ENCODE measurements at places on chromosomes 3 and 15.

DNA sequence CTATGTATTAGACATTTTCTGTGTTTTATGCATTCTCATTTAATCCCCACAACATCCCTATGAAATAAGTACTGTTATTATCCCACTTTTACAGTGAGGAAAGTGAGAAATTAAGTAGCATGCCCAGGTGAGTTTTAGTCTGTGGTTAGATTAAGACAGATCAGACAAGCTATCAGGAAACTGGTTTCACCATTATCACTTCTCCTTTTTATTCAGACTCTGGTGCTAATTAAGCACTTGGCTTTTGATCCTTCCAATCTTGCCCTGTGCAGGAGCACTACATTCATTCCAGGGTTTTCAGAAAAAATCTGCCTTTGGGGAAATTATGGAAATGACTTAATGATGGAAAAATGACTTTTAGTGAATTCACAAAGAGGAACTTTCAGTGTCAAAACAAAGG lies 115.2 kb downstream of the TMEM108 start:
- no peak for DNase-seq

GRCh38 chr15:81176291-81176893 lies 20.3 kb upstream of the IL16 start:
- no peak for DNase-seq

DNA sequence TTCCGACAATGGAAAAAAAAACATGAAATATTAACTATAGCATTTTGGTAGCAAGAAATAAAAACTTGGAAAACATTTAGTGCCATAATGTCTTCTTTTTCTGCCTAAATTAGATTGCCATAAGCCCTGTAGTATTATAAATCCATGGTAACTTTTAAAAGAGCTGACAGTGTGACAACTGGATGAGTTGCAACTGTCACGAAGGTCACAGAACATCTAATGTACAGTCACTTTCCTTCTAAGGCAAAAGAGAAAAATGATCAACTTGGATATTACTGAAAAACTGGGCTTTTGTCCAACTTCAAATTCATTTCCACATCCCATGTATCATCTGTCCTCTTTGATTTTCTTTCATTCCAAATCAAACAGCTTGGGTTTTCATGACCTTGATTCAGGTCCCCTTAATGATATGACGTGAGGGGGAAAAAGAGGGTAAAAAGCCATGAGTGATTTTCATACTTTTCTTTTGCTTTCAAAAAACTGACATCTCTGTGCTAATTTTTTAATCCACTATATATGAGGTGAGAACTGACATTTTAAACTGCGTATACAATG lies 602 bp downstream of the CPB1 start:
- no peak for DNase-seq

DNA sequence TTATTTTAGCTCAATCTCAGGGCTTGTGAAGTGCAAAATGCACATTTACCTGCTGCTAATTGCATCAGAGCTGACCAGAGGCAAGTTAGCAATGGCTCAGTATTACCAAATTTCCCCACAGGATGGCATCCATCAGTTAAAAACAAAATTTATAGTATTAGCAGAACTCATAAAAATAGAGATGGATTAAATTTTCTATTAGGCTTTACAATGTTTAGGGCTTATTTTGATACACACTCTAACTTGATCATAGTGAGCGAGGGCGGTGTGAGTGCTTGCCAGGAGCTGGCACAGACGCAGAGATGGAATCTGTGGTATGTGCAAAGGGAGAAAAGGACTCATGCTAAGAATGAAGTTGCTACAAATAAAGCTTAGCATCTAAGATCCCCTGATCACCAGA lies 241.0 kb downstream of the NSUN3 start:
- DNase-seq, result no peak

- DNase-seq, result no peak
These were observed 105.5 kb upstream of the ICE2 start for GRCh38 chr15:60584355-60584998.

DNA sequence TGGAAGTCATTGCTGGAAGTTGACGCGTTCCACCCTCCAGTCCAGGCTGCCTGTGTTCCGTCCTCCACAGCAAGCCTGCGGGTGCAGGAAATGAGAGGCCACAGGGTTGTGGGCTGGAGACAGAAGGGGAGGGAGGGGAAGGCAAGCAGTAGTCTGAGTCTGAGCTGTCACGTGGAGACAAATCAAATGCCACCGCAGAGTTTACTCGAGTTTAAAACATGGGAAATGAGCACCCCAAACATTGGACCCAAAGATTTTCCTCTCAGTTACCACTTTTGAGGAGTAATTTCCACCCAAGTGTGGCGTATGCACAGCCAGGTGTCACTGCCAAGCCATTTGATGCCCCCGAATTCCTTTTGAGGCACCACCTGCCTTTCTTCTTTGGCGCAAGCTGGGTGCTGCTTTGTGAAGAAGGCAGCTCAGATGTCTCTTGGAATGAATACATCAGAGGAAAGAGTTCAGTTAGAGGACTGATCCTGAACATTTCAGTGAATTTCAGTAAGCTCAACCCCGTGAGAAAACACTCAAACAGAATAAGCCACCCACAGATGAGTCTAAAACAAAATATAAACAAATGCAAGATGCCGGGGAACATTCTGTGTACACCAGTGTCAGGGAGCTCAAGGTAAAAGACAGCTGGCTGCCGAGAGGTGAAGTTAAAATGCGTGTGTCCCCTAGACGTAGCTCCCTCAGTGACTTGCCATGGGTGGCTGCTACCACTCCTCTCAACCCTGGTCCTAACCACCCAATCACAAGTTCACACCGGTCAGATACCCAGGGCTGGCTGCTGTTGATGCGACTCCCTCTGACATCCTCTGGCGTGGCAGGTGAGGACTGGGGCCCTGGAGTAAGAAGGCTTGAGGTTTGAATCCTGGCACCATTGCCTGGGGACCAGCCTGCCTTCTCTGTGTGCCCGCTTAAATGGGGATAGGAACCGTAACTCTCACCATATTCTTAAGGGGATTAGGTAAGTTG lies 203.8 kb downstream of the UACA start:
- DNase-seq, result no peak

DNA sequence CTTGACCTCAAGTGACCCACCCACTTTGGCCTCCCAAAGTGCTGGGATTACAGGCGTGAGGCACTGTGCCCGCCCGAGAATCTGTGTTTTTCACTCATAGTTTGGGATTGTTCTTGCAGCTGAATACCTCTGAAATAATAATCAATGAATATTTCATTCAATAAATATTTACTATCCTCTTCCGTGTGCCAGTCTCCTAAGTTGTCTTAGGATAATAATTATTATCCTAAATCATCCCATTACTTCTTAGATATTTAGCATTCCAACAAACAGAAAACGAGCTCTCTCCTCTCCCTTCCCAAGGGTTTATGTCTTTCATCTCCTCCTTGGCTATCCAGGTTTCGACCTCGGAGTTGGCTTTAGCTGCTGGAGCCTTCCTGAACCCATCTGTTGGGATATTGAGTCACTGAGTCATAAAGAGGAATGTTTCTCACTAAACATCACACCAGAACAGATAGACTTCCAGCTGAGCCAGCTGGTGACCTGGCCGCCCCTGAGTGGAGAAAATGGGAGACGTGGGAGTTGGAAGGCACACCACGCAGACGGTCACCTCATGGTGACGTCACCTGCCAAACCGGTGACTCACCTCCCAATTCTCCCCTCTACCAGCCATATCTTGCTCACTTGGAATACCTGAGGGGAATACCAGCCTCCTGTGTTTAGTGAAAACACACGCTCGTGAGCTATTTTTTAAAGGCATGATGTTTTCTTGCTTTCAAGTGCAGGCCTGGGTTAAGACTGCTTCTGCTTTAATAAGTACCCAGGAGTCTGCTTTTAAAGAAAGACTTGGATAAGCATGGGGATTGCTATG lies 43.9 kb downstream of the BHLHE40 start:
- no peak for DNase-seq

Data from NCI-H187 treated with DMSO at 0.1 percent for 48 hours (cell line).